ENCODE measurements at places on chromosomes 6 and 20.

DNA sequence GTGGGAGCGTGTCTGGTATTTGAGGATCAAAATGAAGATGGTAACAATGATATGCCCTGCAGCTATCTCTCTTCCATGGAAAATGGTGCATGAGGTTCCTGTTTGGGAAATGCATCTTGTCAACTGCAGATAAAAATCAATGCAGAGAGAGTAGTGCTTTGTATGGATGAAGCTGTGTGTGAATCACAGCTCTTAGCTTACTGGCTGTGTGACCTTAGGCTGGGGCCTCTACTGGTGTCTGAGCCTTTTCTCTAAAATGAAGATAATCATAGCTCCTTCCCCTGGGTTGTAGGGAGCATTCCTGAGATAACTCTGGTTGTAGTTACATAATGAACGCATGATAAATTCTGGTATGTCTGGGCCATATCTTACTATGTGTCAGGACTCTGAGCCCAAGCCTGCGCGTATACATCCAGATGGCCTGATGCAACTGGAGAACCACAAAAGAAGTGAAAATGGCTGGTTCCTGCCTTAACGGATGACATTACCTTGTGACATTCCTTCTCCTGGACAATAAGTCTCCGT, 19.6 kb downstream of the ANGPT4 start:
- no peak for DNase-seq

DNA sequence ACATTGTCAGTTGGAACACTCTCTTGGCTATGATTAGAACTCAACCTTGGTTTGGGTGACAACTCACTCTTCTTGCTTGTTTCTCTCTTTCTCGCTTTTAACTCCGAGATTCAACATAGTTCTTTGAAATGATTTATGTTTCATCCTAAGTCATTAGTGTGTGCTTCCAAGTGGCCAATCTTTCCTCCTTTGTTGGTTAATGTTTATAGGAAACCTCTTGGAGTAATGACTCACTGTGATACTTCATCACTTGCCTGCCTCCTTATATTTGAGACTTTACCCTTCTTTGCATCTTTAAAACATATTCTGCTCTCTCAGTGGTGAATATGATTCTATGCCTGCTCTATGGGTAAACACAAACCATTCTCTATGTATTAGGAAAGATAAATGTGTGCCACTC, 279.7 kb upstream of the FLRT3 start:
- no peak for DNase-seq

- DNase-seq = no peak
Observed at GRCh38 chr20:47258745-47259695, 97.5 kb downstream of the ZMYND8 start.

- no peak for DNase-seq
Observed at GRCh38 chr6:24988562-24988961, 52.8 kb upstream of the RIPOR2 start.

DNA sequence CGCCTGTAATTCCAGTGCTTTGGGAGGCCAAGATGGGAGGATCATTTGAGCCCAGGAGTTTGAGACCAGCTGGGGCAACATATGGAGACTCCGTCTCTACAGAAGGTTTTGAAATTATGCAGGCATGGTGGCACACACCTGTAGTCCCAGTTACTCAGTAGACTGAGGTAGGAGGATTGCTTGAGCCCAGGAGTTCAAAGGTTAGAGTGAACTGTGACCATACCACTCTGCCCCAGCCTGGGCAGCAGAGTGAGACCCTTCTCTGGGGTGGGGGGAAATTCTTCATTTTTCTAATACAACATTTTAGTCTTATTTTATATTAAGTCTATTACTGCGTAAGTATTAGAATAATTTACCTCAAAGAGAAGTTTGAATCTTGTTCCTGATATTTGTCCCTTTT, 20.1 kb upstream of the SUMO4 start:
- DNase-seq = no peak

- no peak for DNase-seq
Observed at GRCh38 chr20:38200646-38201045, 35.6 kb upstream of the TGM2 start.

DNA sequence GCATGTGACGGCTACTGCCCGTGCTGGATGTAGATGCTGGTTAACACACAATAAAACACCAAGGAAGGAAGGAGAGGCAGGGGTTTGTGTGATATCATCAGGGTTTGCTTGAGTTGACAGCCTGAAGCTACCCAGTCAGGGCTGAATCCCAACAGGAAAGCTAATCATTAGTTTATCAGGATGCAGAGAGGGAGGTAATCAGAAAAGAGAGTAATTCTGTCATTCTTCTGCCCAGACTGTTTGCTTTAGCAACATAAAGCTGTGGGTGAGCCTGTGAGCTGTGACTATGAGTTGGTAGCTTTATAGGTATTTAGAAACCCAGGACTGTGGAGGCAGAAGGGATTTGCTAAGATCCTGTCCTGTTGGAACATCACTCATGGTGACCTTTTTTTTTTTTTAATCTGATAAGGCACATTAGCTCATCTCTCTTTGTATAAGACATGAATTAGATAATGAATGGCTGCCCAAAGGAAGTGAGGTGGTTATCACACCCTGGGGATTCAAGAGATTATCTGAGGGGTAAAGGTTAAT, 79.3 kb downstream of the CAP2 start:
- DNase-seq = no peak

DNA sequence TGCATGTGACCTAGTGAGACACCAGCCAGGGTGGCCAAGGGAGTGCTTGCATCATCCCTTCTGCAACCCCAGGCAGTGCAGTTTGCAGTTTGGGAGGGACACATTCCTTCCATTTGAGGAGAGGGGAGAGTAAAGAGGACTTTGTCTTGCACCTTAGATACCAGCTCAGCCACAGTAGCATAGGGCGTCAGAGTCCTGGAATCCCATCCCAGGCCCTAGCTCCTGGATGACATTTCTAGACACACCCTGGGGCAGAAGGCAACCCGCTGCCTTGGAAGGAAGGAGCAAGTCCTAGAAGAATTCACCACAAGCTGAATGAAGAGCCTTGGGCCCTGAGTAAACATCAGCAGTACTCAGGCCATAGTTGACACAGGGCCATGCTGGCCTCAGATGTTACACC, 680.4 kb upstream of the IMPG1 start:
- no peak for DNase-seq

DNA sequence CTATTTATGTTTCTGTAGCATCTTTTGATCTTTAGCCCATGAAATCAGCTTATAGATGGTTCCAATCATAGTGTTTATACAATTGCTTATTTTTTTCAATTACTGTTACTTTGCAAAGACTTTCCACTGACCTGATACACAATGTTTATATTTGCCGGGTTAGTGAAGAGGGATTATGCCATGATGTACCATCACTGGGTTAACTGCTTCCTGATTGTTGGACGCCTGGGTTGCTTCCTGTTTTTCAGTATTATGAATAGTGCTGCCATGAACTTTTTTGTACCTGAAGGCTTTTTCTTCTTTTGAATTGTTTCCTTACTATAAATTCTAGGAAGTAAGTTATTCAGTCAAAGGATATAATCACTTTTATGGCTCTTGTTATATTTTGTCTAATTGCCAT, 6.9 kb downstream of the MANBAL start:
- no peak for DNase-seq

DNA sequence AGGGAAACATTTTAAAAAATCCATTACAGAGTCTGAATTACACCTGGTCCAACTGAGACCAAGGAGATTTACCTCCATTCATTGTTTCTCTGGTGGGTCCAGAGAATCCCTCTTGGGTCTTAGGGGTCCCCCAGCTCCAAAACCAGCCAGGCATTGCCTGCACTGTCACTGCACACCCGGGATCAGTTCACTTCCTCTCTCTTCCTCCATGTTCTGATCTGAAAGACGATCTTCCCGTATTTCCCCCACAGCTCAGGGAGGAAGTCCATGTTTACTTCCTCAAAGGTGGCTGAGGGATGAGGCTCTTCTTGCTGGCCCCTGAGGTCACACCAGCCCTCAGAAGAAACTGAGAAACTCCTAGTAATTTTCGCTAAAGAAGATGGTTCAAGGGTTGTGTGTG, 159.7 kb downstream of the BMP7 start:
- DNase-seq = no peak

- no peak for DNase-seq
Observed at GRCh38 chr20:19706463-19706862, 51.6 kb upstream of the RIN2 start.

GRCh38 chr6:152364866-152365265, 272.3 kb downstream of the SYNE1 start:
- no peak for DNase-seq

- no peak for DNase-seq
Observed at GRCh38 chr6:4676016-4676415, 100.2 kb upstream of the CDYL start.

DNA sequence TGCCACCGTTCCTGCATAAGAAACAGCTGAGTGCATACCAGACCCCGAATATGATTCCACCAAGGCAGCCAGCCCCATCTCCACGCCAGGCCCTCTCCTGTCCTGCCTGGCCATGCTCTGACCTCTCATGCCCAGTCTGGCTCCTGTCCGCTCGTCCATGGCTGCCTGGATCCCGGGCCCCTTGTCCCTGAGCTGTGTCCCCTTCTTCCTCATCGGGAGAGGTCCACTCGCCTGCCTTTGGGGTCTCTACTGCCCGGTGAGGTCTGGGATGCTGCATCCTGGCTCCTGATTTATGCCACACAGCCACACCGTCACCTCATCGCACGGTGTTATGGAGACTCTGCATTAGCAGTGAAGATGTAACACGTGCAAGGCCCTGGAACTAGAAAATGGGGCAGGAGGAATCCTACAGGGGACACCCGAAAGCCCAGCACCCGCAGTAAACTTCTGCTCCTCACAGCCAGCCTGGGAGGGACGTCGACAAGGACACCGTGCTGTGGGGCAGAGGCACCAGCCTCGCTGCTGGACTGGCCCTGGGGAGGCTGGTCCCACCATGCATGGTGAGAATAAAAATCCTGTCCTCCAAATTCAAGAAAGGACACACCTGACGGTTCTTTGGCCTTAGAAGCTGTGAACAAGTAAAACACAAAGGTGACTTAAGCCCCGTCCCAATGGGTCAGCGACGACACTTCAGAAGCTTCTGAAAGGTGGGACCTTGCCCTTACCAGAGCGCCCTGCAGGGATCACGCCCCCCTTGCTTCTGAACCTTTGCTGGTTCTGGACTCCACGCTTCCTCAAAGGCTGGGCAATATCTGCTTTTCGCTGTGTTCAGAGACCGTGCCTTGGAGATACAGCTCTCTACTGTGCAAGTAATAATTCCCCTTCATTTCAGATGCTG, 103.0 kb downstream of the DLL1 start:
- DNase-seq = no peak

- no peak for DNase-seq
Observed at GRCh38 chr20:20019123-20019522, 2.0 kb downstream of the NAA20 start.

DNA sequence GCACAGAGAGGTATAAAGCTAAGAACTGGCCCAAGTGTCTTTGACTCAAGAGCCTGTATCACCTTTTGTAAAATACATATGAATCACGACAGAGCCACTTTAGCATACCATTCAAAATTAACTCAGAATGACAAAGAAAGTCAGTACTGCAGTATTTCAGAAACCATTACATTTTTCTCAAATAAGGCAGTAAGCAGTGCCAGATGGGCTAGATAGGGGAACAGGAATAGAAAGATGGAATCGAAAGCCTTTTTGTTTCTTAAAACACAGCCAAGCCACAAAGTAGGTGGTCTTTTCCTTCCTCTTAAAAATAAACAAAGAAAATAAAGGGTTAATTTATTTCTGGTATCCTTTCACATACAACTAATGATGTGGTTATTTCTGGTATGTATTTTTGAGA, 10.3 kb downstream of the CLDN20 start:
- DNase-seq = no peak

- no peak for DNase-seq
Observed at GRCh38 chr6:73340048-73340447, 14.0 kb downstream of the DPPA5 start.

GRCh38 chr20:10508060-10508459, 73.0 kb downstream of the SLX4IP start:
- DNase-seq = no peak

GRCh38 chr20:47178277-47178676, 178.2 kb downstream of the ZMYND8 start:
- DNase-seq = no peak

DNA sequence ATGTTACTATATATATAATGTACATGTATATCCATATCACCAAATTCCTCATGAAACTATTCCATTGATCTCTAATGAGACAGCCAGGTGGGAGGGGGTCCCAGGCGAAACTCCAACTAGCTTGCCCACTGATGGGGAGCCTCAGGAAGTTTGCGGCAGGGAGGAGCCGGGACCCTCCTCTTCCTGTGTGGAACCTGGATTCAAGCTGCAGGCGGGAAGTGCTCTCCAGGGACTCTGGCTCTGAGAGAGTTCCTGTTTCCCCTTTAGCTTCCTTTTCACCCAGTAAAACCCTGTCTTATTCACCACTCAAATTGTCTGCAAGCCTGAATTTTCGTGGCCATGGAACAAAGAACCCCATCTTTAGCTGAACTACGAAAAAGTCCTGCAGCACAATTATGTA, 152.2 kb downstream of the OPN5 start:
- DNase-seq = no peak

- DNase-seq = no peak
Observed at GRCh38 chr6:107642861-107643328, 153.0 kb downstream of the SOBP start.

DNA sequence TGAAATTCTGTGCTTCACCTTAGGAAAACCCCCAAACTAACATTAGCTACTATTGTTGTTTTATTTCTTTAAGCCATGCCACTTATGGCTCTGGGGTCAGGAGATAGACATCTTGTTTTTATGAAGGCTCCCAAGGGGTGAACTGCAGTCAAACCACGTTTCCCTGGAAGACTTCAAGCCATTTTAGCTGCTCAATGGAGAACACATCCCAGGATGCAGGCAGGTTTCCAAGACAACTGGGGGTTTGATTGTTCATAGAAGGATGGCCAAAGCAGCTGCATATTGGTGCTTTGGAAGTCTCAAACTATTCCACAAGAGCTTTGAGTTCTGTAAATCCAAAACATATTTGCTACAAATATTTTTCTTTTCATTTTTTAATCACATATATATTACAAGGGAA, 818.0 kb downstream of the MAFB start:
- no peak for DNase-seq

DNA sequence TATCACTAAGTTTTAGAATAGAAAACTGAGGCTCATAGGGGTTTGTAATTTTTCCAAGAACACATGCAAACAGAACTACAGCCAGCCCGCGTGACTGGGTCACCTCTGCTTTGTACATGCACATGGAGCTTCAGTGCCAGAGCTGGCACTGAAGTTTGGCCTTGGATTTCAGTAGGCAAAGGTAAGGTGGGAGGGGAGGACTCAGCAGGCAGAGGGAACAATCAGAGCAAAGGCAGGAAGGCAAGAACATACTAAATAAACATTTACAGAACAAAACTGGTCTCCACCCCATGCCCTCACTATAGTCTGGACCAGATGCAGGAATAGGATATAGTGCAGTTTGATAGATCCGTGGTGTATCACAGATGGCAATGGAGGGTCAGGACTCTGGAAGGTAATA, 13.6 kb upstream of the ABRACL start:
- DNase-seq = no peak

- DNase-seq = no peak
Observed at GRCh38 chr6:101544286-101544685, 150.8 kb downstream of the GRIK2 start.

Measured in CD4-positive, alpha-beta T cell treated with Interleukin-4 for 1 hour (primary cell).